KBM-7 (cell line): ENCODE measurements at places on chromosomes 1 and 21.

DNA sequence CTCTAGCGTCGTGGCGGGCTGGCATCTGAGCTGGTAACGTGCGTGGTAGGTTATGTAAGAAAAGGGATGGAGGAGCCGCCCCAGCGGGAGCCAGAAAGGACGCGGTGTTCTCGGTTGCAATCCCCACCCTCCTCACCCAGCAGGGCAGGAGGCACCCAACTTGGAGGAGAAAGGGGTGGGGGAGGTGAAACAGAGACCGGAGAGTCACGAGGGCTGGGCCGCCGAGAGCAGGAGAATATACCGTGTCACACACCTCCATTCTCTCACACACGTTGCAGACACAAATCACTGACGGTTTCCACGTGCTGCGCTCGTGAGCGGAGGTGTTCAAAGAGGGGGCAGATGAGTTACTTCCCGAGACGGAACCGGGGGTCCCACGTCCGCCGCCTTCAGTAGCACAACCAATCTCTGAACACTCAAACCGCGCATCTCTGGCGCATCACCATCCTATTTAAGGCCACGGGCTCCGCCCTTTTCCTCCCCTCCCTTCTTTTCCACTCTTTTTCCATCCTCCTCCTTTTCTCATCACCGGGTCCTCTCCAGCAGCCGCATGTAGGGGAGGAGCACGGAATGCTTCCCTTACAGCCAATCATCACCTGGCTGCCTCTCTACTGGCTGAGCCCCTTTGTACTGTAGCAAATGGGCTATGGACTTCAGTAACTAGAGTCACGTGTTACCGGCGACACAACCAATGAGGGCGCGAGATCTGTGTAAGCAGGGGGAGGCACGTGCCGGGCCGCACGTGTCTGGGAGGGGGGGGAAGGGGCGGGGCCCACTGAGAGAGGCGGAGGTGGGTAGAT lies at the start of gene CIART:
Gene CIART, plus strand, starts transcription at position 797 of the 800 bp plus-strand sequence. CDS start 714 bp downstream, outside the sequence.
- DNase-seq = no peak

DNA sequence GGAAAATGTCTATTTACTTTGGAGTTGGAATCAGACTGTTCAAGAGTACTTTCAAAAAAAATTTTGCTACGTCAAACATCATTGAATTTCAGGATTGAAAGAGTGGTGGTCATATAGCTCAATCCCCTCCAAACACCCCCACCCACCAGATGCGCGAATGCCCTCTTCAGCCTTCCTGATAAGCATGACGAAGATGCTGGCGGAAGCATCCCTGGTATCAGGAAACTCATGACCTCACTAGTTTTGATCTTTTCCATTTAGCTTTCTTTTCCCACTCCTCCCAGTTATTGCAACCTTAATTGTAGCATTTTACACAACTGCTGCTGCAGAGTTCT lies 104.4 kb downstream of the LEPR start:
- DNase-seq = no peak

- peak; percentile 52 for DNase-seq
Observed at GRCh38 chr1:64246294-64246917, 43.0 kb downstream of the UBE2U start.

- DNase-seq = peak; percentile 12
Observed at GRCh38 chr1:238324211-238324864, 433.6 kb upstream of the ZP4 start.

DNA sequence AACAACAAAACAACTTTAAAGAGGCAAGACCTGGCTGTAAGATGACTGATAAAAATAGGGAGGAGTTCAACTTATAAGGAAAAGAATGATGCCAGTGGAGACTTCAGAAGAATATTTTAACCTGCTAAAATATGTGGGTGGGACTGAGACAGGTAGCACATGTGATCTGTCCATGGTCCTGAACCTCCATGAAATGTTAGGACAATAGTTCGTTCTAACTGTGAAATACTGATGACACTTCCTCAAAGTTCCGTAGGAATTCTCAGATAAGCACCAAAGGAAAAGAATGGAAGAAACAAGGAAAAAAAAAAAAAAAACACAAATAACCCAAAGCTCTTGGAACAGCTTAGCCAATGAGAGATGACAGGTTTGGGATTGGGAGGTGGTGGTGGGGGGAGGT lies 44.7 kb downstream of the CDC42BPA start:
- peak; percentile 37 for DNase-seq

- no peak for DNase-seq
Observed at GRCh38 chr1:170290276-170290675, 144.5 kb downstream of the NTMT2 start.

DNA sequence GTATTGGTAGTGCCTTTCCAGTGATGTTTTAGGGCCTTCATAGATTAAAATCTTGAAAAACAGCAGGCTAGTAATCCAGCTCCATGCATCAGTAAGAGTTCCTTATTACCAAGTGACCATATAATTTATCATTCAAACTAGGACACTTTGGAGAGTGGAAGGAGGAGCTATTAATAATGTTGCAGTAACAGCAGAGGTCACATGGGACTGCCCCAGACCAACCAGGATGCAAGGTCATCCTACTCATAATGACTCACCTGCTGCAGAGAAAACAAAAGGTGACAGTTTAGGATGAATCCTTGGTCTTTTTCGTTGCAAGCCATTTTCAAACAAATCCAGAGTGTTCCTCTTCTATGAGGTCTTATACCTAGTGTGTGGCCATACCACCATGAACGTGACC lies 187.4 kb downstream of the NUF2 start:
- no peak for DNase-seq

GRCh38 chr21:26185021-26185420 lies 14.5 kb upstream of the APP start:
- DNase-seq = no peak

- no peak for DNase-seq
Observed at GRCh38 chr1:107318932-107319331, 178.1 kb downstream of the NTNG1 start.

DNA sequence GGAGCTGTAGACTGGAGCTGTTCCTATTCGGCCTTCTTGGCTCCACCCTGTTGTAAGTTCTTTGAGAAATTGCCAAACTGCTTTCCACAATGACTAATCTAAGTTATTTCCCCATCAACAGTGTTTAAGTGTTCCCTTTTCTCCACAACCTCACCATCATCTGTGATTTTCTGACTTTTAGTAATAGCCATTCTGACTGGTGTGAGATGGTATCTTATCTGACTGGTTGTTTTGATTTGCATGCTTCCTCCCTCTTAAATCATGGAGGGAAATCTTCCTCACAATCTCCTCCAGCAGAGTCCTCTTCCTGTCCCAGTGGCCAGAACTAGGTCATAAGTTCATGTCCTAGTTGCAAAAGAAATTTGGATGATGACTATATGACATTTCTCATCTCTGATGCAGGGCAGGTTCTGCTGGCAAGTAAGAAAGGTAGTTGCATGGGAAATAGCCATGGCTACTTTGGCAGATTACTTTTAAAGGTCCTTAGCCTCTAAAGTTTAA lies 294.0 kb downstream of the LRRC40 start:
- no peak for DNase-seq

DNA sequence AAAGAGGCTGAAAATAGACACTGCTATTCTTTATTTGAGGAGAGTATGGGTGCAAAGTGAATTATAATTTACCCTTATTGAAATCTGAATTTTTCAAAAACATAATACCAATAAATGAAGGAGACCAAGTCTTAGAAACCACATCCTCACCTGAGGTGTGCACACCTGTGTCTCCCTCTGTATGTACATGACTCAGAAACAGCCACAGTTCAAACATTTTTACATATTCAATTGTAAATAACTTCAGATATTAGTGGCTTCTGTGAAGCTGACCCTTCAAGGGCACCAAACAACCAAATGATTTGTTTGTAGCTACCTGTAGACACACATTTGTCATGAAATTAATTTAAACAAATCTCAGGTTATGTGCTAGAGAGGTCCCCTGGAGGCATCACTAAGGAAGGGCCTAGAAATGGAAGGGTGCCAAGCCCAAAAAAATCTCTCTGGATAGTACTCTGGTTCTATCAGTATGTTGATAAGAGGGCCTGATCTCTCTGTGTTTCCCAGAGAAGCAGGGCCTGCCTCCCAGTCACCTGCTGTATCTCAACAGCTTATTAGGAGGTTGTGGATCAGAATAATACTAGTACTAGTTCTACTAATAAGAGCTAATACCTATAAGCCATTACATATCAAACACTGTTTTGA lies 28.1 kb downstream of the ERI3 start:
- no peak for DNase-seq

- DNase-seq = peak; percentile 92
Observed at GRCh38 chr21:10272216-10272615, 249.2 kb upstream of the TPTE start.

- no peak for DNase-seq
Observed at GRCh38 chr1:108865316-108865910, 8.5 kb upstream of the AKNAD1 start.

GRCh38 chr1:1264868-1265272 lies 8.8 kb downstream of the UBE2J2 start:
- peak; percentile 55 for DNase-seq

DNA sequence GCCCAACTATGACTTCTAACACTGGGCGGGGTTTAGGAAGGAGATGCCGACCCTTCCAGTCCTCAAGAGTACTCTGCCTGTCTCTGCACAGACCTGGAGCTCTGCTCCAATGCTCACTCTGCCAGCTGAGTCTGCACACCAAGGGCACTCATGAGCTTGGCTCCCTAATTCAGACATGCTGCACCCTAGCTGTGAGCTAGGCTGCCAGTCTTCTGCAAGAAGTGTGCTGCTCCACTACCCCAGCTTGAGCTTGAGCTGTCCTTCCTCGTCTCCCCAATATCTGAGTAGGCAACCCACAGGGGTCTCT lies 13.2 kb downstream of the TP53BP2 start:
- DNase-seq = no peak

GRCh38 chr1:75672108-75672507 lies 52.4 kb upstream of the ACADM start:
- no peak for DNase-seq

- DNase-seq = peak; percentile 41
Observed at GRCh38 chr1:3012456-3013291, 8.6 kb upstream of the ACTRT2 start.

GRCh38 chr1:2563205-2563604 lies 7.0 kb downstream of the TNFRSF14 start:
- DNase-seq = no peak

DNA sequence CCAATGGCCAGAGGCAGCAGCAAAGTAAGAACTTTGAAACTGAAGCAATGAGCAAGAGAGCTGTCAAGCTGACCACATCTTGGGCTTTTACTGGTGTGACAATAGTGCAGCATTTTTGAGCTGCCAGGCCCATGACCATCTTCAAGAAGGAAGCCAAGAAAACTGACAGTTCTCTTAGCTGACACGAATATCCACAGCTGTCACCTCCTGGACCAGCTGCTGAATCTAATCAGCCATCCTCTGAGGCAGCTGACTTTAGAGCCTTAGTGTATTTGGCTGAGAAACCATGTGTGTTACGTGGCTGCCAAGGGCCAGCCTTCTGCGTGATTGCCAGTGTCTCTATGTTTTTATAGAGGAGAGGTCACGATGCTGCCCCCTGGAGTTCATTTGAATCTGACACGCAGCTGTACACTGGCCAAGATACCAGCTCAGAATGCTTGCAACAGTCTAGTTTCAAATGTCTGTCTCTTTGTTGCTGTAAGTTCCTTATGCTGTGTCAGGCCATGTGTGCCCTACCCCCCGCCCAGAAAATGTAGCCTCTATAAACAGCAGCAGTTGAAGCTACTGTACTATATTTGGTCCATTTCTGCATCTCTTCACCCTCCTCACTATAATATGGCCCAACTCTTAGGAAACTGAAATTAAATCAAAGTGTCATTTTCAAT lies 39.7 kb downstream of the PALMD start:
- DNase-seq = peak; percentile 71

DNA sequence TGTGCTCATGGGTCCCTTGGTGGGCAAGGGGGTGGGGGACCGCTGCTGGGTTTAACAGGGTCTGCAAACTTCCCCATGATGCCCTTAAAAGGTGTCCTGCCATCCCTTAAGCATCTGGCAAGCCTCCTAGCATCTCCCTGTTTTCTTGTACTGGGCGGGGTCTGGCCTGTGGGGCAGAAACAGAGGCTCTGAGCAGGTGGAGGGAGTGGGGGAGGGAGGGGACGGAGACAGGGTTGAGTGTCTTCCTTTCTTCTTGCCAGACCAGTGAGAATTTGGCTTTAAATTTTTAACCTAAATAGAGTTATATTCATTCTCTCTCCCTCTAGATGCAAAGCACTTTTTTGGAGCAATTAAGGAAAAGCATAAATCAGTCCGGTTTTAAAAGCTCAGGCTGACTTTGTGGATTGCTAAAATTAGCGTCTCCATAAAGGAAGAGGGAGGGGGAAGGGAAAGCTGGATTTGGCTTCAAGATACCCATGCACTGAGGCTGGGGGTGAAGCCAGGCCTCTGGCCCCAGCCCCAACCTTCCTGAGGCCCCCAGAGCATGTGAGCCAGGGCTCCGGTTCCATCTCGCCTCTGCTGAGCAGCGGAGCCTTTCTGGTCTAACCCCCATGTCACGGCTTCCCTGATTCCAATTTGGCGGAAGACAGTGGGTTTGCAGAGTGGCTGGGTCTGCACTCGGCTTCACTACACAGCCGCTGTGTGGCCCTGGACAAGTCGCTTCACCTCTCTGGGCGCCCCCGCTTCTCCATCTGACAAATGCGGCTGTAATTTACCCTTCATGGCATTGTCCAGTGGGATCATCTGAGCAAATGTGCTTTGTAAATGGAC lies 25.3 kb downstream of the IGSF21 start:
- no peak for DNase-seq

DNA sequence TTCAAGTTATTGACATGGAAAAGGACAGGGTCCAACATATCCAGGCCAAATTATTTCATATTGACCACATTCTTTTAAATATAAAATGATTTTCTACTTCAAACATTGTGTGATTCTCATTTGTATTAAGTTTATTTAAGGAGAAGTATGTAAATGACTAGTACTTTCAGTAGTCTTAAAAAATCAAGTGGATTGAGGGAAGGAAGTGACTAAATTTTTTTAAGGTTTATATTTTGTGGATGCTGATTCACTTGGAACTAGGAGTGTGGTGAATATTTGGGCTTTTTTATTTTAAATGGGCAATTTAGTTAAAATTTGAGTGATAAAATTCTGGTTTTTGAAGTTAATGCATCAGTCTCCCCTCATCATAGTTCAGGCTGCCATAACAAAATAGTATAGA lies 10.1 kb downstream of the PRRC2C start:
- no peak for DNase-seq

DNA sequence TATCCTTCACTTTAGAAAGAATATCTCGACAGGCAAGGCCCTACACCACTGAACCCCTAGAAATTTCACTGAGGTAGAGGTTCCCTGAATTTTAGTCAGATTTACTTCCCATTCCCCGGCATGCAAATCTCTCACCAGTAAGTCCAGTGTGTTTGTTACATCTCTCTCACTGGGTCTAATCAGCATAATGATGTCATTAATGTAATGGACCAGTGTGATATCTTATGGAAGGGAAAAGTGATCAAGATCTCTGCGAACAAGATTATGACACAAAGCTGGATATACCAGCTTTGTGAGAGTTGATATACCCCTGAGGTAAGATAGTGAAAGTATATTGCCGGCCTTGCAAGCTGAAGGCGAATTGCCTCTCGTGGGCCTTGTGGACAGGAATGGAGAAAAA lies 7.9 kb downstream of the RNU11 start:
- no peak for DNase-seq

DNA sequence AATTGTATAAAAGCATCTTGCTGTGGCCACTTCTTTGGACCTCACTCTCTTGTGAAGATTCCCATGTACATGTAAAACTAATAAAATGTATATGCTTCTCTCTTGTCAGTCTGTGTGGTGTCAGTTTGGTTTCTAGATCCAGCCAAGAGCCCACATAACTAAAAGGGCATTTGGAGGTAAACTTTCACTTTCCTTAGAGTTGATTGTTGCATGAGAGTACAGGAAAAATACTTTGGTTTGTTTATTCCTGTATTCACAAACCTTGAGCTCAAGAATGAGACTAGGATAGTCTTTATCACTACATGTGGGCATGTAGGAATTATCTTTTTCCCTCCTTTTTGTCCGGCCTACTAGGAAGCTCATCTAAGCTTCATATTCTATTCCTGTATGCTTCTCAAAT lies 50.9 kb downstream of the KCTD3 start:
- DNase-seq = no peak
